Omental fat pad (tissue), 4 donors: ENCODE measurements at places on chromosomes 1 and 21.

- no peak for DNase-seq
Measured at GRCh38 chr1:67570486-67571143, 114.4 kb upstream of the GADD45A start.

DNA sequence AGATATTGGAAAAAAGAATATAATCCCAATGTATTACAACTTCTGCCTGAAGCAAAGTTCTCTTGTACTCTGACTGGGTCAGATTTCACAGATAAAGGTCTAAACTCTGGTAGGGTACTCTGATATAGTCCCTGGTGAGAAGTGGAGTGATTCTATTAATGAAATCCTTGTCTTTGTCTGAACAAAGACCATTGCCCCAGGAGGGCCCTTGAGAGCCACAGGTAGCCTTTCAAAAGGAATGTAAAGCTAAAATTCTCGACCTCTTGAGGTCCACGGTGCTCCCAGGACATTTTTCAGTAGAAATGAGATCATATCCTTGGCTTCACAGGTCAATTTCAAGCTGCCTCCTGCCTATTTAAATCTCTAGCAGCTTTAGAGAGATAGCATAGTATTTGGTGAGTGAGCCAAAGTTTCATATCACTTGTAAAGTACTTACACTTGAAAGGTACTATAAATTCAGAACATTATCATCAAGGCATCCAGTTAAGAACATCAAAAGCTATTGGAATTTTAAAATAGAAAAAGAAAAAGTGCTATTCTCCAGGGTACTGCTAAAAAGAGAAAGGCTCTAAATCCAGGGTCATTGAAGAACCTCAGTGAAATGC, 10.1 kb downstream of the TNNI3K start:
- DNase-seq: no peak

DNA sequence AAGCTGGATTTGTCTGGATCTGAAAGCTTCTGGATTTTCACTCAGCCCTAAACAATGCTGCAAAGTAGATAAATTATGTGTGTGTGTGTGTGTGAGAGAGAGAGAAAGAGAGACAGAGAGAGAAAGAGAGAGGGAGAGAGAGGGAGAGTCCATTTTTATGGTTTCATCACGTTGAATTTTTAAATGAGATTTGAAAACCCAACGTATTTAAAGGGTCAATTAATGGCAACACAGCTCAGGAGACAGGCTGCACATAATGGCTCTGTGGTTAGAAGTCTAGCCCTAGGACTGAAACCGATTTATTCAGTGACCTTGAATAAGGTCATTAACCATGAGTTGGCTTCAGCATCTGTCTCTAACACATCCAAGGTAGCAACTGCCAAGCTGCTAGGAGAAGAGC, 35.3 kb upstream of the FMN2 start:
- DNase-seq: no peak

DNA sequence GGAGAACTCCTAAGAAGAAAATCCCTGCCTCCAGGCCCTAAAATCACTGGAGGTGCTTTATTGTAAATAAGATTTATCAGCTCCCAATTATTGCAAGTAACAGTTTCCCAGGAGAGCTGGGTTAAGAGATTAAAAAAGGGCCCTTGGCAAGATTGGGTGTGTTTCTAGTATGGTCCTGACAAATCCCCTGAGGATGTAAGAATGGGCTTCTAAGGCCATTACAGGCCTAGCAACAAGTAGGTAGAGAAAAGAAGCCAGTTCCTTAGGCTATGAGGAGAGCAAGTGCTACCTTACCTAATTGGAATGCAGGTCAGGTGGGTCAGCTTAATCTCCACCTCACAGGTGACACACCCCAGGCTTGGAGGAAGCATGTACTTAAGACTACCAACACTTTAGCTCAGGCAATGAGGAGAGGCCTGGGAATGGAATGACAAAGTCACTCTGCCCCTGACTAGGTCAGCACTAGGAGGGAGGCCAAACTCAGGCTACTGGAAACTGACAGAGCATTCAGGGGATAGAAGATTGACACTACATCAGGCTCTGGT, 6.8 kb upstream of the OTUD7B start:
- no peak for DNase-seq

DNA sequence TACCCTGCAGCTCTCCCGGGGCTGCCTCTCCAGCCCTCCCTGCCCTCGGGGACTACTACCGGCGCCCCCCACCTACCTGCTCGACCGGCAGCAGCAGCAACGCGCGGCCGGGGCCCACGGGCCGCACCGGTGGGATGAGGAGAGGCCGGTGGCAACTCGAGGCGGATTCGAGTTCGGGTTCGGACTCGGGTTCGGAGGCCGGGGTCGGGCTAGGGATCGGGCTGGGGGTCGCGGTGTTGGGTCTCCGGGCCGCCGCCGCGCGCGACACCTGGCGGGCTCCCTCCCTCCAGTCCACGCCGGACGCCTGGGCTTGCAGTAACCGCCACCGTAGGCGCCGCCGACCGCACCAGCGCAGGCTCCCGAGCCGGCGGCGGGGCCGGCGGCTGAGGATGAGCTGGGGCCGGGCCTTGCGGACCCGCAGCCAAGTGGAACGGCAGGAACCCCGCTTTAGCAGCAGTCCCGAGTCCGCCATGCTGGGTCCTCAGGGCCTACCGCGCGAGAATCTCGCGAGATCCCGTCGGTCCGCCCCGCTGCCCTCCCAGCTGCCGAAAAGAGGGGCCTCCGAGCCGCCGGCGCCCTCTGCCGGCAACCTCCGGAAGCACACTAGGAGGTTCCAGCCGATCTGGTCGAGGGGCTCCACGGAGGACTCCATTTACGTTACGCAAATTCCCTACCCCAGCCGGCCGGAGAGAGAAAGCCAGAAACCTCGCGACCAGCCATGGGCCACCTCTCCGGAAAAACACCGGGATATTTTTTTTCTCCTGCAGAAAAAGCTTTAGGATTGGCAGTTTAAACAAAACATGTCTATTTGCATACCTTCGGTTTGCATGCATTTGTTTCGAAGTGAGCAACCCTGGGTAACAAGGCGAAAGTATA, at the start of gene NOL9:
Gene NOL9, minus strand, starts transcription at position 483 of the 876 bp plus-strand sequence. Its CDS starts 11 bp downstream, at position 472.
- peak; percentile 78 for DNase-seq

DNA sequence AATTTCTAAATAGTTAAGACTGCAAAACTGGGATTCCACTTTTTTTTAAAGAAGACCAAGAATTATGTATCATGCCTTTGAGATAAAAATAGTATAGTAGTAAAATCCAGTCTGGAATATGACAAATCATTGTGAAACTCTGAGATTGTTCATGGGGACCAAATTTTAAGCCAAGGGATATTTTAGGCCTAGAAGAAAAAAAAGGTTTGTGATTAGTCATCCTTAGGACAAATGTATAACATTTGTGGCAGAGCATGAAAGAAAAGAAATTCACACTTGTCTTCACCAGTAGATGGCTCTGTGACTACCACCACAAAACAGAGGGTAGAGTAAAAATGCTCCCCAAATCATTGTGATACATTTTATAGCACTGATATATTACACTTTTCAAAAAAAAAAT, 226.1 kb downstream of the KCTD3 start:
- DNase-seq: no peak

DNA sequence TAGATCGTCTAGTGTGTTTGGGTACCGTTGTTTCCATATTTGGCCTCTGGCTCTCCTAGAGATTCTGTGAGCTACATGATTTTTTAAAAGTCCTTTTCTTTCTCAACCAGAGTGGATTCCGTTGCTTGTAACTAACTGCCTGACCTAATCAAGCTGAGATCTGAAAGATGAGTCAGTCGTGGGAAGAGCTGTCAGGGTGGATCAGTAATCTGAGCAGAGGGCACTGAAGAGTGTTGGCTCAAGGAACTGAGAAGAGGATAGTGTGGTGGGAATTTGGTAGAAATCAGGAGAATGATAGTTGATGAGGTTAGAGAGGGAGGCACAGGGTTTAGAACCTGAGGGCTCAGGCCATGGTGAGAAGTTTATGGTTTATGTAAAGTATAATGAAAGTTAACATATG, 52.2 kb downstream of the TRAF5 start:
- DNase-seq: no peak

- DNase-seq: no peak
Measured at GRCh38 chr1:12315146-12315545, 85.3 kb downstream of the VPS13D start.

GRCh38 chr1:77509051-77509492, 173.4 kb downstream of the ZZZ3 start:
- no peak for DNase-seq

- no peak for DNase-seq
Measured at GRCh38 chr21:32207406-32207716, 71.5 kb downstream of the MIS18A start.

GRCh38 chr1:5829414-5829813, 162.8 kb downstream of the NPHP4 start:
- no peak for DNase-seq

DNA sequence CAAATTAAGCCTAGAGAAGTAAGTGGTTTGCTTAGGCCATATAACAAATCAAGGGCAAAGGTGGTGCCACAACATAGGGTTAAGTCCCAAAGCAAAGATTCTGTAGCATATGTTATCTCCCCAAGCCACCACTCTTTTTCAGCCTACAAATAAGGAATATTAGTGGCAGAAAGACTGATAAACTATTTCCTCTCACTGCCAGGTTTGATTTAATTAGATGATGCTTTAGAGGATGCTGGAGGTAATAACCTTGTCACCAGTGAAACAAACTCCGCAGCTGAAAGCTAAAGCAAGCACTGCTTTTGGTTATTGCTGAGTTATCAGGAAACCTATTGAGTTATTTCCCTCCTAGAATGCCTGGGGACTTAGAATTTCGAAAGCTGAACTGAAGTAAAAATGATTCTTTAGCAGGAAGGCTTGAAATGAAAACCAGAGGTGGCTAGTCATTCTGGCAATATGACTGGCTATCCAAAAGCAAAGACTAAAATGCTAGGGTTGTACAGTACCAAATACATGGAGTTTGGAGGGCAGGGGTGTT, 145.2 kb downstream of the SYT2 start:
- no peak for DNase-seq

- no peak for DNase-seq
Measured at GRCh38 chr1:210448297-210448892, 119.7 kb downstream of the HHAT start.

GRCh38 chr1:206411321-206411720, 59.0 kb upstream of the IKBKE start:
- no peak for DNase-seq

GRCh38 chr21:26061437-26061836, 109.1 kb downstream of the APP start:
- no peak for DNase-seq

DNA sequence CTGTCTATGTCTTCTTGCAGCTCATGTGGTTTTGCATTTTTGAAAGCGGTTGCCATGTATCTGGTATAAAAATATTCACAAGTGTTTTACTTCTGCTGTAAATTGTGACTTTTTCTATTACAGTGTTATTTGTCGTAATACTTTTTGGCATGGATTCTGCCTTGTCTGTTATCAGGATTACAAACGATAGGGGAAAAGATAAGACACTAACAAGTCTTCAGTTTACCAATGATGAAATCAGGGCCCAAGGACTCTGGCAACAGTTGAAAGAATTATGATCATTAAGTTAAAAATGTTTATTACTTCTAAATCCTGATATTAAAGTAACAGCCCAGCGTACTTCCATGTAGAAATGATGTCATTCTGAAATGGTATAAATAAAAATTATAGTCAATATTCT, 298.8 kb downstream of the KIF26B start:
- no peak for DNase-seq

DNA sequence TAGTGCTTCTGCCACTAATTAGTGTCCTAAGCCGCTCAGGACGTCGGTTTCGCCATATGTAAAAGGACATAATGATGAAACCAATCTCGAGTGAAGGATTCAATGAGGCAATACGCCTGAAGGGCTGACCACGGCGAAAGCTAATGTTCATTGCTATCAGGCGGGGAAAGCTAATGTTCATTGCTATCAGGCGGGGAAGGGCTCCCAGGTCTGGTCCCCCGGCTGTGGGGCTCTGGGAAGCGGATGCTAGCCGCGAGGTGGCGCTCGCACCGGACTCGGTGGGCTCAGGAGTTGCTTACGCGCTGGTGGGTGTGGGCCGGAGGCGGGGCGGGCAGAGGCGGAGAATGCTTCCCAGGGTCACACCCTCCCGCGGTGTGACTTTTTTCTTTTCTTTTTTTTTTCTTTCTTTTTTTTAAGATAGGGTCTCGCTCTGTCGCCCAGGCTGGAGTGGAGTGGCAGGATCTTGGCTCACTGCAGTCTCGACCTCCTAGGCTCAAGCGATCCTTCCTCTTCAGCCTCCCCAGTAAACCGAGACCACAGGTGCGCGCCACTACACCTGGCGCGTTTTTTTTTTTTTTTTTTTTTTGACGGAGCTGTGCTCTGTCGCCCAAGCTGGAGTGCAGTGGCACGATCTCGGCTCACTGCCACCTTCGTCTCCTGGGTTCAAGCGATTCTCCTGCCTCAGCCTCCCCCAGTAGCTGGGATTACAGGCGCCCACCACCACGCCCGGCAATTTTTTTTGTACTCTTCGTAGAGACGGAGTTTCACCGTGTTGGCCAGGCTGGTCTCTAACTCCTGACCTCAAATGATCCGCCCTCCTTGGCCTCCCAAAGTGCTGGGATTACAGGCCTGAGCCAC, 1.1 kb upstream of the PEAR1 start:
- peak; percentile 83 for DNase-seq

- DNase-seq: no peak
Measured at GRCh38 chr1:168007691-168008090, 70.8 kb upstream of the MPC2 start.

DNA sequence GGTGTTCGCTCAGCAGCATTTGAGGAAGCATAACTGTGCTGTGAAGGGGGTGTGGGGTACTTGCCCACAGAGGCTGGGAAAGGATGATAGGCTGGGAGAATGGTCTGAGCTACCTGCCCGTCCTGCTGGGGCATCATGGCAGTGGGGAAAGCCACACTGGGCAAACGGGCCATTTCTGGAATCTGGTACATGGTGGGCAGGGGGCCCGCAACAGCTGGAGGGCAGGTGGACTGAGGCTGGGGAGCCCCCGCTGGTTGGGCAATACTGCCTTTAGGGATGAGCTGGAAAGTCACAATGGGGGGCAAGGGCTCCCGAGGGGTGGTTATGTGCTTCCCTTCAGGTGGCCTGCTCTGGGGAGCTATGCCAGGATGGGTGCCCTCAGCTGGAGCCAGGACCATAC, 19.2 kb upstream of the ADAM30 start:
- DNase-seq: no peak

DNA sequence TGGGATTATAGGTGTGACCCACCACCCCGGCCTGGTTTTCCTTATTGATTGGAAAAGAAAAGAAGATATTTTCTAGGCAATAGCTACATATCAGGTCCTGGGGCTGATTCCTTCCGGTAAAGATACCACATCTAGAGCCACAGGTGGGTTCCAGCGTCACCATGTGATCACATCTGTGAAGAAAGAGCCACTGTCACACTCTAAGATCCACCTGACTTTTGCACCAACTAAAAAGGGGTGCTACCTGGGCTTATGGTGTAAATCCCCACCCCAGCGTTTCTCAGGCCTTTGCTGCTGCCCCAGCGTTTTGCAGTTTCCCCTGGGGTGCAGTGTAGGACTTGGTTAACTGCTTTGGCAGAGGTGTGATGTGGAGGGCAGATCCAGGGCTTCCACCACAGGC, 22.3 kb upstream of the PDE9A start:
- no peak for DNase-seq

DNA sequence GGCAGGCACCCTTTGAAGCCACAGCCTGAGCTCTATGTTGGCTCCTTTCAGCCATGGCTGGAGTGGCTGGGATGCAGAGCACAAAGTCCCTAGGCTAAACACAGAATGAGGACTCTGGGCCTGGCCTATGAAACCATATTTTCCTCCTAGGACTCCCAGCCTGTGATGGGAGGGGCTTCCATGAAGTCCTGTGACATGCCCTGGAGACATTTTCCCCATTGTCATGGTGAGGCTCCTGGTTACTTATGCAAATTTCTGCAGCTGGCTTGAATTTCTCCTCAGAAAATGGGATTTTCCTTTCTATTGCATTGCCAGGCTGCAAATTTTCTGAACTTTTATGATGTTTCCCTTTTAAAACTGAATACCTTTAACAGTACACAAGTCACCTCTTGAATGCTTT, 61.3 kb downstream of the VCAM1 start:
- no peak for DNase-seq
